Left ventricle myocardium inferior (tissue), 1 donor: ENCODE measurements at places on chromosomes 13 and 19. TPM values are rescaled to one million over a fixed set of nuclear protein-coding genes. Genes with fewer than 3 reads are reported as not detected.

DNA sequence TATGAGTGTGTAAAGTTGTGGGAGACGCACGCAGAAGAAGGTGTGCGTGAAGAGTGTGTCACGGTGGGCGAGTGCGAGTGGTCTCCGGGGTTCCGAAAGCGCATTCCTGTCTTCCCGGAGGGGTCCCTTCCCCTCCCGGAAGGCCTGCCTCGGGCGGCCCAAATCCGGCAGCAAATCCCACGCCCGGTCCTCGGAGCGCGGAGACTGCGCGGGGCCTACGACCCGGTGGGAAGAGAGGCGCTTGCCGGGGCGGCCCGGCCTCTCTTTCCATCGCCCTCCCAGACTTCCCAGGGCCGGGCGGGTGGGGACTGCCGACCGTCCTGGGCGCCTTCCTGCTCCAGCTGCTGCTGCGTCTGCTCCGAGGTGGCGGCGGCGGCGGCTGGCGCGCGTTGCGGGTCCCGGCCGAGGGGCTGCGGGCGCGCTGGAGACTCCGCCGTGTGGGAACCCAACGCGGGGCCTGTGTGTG is 2.1 kb downstream of the ZIC5 start:
- no peak for DNase-seq

DNA sequence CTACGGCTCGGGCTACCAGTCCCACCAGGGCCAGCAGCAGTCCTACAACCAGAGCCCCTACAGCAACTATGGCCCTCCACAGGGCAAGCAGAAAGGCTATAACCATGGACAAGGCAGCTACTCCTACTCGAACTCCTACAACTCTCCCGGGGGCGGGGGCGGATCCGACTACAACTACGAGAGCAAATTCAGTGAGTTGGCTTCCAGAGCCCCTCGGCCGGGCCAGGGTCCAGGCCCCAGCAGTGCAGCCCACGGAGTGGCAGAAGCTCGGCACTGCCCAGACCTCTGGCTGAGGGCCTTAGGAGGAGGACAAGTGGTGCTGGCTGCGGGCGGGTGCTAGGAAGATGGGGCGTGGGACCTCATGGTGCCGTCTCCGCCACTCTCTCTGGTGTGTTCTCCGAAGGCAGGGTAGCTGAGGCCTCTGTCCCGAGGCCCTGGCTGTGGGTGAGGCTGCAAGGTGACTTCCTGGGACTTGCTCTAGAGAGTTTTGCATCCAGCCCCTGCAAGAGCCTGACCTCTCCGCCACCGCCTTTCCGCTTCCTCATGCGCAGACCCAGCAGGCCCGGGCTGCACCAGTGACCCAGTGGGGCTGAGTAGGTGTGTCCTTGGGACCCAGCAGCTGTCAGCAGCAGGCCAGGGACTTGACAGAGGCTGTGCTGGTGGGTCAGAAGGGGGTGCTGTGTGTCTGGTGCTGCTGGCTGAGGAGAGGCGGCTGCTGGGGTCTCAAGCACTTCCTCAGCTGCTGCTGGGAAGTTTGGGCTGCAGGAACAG is 13.5 kb upstream of the QTRT1 start:
- no peak for DNase-seq

DNA sequence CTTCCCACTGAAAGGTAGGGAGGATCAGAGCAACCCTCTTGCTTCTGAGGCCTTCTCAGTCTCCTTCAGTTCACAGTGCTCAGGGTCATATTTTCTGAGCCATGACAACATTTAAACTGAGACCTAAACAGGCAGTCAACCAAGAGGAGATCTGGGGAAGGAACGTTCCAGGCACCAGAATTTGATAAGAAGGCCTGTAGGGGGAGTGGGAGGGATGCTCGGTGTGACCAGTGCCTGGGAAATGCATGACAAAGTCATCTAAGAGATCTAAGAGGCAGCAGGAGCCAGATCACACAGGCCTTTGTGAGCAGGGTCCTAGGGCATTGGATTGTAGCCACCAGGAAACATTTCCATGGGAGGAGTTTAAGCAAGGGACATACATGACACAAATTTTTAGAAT is 71.6 kb downstream of the SHISA2 start:
- DNase-seq, result no peak

Gene CFAP97D2
- not detected for total RNA-seq

GRCh38 chr13:71306821-71307220 is 560.2 kb downstream of the DACH1 start:
- DNase-seq, result no peak

DNA sequence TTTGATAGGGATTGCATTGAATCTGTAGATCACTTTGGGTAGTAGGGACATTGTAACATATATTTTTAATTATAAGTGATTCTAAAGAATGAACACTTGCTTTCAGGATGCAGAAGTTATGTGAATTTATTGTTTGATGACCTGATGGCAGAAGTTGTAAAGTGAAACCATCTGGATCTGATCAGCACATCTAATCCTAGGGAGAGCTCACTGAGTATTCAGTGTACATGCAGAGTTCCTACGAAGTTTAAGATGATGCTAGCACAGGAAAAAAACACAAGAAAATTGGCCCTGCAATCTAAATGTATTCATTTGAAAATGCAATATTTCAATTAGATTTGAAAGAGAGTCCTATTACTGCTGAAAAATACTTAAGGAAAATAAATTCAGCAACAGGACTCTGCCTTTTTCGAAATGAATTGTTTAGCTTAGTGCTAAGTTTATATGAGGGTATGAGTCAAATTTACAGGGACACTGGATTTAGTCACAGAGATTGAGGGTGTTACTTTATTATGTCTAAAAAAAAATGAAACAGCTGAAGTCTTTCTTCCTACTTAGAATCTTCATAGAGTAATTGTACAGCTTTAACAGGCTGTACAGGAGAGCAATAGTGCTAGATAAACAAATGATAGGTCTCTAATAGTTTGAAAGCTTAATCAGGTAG is 385.7 kb downstream of the DCT start:
- no peak for DNase-seq

Gene ATP4B
- not detected for total RNA-seq

- no peak for DNase-seq
Observed at GRCh38 chr13:76672420-76672819, 213.8 kb downstream of the KCTD12 start.

GRCh38 chr19:55092423-55093318 is 17.0 kb downstream of the EPS8L1 start:
- no peak for DNase-seq

- no peak for DNase-seq
Observed at GRCh38 chr13:73849292-73849691, 284.9 kb downstream of the KLF12 start.

- DNase-seq, result no peak
Observed at GRCh38 chr13:40247845-40248244, 418.6 kb downstream of the FOXO1 start.

- no peak for DNase-seq
Observed at GRCh38 chr13:93882086-93882651, 597.3 kb downstream of the DCT start.
